Nephron progenitor cell (in vitro differentiated cells): ENCODE measurements at places on chromosomes 12 and 14.

DNA sequence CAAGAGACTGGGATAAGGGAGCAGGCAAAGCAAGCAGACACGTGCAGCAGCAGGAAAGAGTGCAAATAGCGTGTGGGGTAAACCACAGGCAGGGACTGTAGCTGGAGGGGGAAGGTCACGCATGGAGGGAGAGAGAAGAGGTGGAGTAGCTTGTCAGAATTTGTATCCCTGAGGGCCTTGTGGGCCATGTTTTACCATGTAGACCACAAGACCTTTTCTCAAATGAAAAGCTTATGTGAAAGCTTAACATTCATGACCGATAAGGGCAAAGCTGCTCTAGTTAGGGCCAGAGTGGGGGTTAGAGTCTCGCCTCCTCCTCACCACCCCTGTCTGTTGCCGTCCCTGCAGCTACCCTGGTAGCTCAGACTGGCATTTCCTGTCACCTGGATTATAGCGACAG lies 152.9 kb upstream of the E2F7 start:
- DNase-seq = no peak

DNA sequence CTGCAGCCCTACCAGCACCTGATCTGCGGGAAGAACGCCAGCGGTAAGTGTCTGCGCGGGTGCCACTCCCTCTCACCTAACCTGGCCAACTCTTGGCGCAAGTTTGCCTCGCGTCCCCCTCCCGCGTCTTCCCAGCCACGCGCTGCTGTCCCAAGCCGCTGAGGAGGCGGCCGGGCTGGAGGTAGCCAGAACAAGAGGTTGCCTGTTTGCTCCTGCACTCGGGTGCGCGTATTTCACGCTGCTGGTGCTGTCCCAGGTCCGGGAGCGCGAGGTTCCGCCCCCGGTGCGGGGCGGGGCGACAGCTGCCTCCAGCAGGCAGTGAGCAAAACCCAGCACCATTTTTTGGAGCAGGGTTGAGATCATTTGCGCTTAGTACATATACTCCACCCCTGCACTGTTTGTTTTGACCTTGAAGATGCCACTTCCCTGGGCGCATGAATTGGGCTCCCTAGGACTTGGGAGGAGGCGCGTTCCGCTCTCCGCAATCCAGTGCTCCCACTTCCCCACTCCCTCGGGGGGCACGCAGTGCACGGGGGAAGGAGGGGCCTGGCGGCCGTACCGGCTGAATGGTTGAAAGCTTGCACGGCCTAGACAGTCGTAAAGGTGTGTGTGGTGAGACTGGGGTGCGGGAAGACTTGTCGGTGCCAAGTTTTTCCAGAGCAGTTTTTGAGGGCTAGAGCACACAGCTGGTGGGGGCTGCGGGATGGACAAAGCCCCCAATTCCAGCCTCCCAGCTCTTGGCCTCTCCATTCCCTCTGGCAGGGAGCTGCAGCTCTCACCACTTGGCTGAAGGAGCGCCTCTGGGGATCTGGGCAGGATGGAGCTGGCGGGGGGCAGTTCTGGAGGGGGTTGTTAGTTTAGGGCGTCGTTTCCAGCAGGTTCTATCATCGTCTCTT lies 226.9 kb upstream of the CRY1 start:
- peak; percentile 71 for DNase-seq

- DNase-seq = no peak
These were observed 10.3 kb upstream of the STK38L start for GRCh38 chr12:27233814-27234213.

DNA sequence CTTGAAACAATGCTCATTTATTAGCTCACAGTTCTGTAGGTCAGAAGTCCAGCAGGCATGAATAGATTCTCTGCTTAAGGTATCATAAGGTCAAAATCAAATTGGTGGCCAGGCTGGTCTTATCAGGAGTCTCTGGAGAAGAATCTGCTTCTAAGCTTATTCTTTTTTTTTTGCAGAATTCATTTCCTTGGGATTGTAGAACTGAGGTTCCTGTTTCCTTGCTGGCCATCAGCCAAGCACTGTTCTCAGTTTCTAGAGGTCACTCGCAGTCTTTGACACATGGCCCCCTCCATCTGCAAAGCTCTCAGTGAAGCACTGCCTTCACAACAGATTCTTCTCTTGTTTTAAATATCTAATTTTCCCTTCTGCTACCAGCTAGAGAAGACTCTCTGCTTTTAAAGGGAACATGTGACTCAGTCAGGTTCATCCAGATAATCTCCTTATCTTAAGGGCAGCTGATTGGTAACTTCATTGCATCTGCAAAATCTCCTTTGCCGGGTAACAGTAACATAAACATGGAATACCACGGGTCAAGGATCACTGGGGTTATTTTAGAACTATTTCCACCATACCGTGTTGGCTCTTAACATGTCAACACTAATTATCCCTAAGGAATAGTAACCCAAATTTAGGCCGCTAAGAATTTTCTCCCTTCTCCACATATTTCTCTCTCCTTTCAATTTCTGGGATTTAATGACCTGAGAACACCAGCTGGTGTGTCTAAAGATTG lies 25.3 kb downstream of the RHOJ start:
- DNase-seq = no peak

DNA sequence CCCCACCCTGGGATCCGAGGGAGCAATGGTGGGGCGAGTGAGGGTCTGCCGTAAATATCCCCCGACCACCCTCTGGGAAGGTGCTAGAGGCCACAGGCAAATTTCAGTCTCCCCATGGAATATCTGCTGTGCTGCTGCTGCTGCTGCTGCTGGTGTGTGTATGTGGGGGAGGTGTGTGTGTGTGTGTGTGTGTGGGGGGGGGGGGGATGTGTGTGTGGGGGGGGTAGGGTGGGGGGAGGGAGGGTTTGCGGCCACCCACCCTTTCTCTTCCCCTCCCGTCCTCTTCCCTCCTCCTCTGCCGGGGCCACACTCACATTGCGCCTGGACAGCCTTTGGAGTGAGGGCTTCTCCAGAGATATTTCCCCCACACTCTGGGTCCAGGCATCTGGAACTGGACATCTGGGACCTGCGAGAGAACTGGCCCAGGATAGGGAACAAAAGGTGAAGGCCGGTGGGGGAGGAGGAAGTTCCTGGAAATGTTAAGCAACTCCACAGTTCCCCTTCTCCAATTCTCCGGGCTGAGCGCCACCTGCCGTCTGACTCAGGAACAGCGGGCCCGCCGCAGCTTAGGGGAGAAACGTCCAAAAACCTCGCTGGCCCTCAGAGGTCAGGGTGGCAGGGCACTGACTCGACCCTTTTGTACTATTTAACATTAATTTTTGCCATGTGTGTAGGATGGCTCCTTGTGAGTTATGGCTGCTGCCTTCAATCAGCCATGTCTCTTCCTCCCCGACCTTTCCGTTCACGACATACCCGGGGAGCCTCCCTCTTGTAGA lies at the start of gene C1RL:
C1RL (minus strand) TSS at position 419 of the 776 bp plus-strand sequence; CDS start at position 385, 34 bp downstream.
- peak; percentile 95 for DNase-seq
